AG09319 (cell line): ENCODE measurements at places on chromosomes 1 and 21.

- DNase-seq: no peak
Measured at GRCh38 chr1:118247593-118247992, 62.6 kb upstream of the SPAG17 start.

DNA sequence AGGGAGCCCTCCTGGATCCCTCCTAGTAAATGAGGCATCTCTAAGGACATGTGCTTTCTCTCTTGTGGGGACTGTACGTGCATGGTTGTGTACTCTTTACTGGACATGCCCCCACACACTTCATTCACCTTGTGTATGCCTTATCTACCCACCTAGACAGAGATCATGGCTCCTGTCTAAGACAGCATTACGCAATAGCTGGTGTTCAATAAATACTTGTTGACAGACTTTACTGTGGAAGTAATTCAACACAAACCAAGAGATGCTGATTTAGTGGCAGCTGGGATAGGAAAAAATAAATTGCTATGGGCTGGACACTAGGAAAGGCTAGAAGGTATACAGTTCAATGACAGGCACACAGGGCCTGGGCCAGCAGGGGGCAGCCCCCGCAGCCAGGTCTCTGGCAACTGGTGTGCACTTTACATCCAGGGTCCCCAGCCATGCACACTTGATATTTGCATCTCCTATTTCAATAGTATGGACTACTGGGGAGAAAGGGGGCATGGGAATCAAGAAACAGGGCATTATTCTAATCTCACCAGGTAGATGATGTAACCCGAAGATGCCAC, 24.2 kb downstream of the TRABD2B start:
- no peak for DNase-seq

DNA sequence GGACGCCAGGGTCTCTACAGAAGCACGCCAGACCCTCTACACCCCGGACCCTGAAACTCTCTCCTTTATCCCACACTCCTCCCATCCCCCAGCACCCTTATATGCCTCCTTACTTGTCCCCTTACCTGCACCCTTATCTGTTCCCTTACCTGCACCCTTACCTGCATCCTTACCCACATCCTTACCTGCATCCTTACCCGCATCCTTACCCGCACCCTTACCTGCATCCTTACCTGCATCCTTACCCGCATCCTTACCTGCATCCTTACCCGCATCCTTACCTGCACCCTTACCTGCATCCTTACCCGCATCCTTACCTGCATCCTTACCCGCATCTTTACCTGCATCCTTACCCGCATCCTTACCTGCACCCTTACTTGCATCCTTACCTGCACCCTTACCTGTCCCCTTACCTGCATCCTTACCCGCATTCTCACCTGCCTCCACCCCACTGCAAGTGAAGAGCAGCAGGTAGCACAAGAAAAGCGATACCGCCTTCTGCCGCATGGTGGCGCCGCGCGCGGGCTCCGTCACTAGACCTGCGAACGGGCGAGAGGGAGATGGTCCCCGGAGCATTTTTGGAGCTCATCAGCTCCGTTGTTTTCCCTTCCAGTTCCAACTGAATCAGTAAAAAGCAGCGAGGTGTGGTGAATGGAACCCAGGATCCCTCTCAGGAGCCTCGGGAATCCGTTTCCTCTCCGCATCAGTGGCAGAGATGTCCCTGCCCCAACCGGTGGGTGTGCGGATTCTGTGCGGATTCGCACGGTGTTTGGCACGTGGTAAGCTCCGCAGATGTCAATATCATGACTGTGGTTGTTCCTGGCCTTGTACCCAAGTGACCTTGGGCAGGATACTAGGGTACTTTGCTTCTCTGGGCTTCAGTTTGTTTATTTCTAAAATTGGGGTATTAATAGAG, 2.9 kb downstream of the IFI6 start:
- DNase-seq: no peak

GRCh38 chr1:112954017-112954650, 1.9 kb downstream of the SLC16A1 start:
- no peak for DNase-seq

DNA sequence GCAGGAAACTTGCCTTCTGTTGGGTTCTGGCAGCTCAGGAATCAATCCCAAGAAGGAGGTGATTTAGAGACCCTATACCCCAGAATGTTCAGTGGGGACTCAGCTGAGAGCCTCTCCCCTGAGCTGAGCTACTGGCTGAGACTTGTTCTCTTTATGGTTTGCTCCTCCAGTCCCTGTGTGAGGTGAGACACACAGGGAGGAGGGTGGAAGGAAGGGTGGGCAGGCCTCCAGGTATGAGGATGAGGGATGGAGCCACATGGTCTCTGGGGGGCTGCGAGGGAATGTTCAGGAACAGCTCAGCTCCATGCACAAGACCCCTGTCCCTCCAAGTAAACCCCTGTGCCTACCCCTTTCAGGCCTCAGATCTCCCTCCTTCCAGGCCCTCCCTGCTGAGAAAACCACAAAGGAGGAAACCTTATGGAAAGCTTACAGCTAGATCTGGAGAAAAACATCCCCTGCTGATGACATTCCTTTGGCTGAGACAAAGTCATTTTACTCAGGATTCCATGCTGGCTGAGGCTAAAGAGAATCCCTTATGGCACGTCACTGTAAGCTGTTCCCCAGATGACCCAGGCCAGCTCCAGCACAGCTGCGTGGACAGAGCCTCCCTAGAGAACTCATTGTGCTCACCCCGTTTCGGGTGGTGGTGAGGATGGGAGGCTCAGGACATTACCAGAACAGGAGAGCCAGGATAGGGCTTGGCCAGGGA, 91.5 kb upstream of the IPO9 start:
- DNase-seq: no peak

DNA sequence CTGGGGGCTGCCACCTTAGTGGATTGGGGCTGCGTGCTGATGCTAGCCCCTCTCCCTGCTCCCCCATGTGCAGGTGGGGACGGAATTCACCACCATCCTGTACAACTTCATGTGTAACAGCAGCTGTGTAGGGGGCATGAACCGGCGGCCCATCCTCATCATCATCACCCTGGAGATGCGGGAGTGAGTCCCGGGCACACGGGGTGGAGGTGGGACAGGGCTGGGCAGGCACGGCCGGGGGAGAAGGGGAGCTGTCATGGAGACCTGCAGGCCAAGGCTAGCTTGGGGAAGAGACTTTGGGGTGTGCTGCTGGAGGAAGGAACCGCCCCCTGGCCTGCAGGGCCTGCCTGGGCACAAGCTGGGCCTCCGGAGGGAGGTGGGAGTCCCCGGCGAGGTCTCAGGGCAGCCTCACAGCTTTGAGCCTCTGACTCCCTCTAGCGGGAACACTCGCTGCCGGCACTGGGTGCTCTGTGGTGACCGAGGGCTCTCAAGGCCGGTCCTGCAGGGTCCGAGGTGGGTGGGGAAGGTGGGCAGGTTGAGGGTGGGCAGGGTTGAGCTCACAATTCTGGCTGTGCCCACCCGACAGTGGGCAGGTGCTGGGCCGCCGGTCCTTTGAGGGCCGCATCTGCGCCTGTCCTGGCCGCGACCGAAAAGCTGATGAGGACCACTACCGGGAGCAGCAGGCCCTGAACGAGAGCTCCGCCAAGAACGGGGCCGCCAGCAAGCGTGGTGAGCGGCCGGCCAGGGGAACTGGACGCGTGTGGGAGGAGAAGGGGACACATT, 25.0 kb upstream of the CCDC27 start:
- no peak for DNase-seq

DNA sequence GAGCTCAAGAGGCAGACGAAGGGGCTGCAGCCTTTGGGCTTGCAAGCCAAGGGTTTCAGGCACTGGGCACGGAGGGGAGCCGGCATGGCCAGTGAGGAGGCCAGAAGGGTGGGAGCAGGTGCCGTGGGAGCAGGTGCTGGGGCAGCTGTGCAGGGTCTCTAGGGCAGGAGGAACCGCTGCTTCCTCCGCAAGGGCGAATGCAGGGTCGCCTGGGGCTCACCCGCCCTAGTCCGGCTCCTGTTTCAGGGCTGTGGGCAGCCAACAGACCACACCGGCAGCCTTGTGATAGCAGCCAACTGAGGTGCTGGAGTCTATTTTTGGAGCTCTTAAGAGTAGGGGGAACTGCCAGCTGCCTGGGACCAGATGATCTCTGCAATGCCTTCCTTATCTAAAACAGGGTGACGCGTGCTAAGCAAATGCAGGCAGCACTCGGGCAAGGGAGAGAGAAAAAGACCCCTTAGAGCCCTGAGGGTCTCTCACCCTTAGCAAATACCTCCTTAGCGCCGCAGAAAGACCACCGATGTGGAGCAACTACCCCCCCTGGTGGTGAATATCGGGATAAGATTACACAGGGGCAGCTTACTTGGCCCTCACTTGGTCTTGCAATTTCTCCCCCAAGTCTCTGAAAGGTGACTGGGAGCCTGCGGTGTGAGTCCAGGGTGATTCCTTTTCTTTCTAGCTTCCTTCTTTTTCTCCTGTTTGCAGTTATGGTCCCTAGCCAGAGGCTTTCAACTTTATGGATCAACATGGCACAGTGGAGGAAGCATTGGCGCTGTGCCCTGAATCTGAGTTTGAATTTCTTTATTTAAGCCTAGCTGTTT, 20.7 kb upstream of the MAPKAPK2 start:
- peak; percentile 25 for DNase-seq

DNA sequence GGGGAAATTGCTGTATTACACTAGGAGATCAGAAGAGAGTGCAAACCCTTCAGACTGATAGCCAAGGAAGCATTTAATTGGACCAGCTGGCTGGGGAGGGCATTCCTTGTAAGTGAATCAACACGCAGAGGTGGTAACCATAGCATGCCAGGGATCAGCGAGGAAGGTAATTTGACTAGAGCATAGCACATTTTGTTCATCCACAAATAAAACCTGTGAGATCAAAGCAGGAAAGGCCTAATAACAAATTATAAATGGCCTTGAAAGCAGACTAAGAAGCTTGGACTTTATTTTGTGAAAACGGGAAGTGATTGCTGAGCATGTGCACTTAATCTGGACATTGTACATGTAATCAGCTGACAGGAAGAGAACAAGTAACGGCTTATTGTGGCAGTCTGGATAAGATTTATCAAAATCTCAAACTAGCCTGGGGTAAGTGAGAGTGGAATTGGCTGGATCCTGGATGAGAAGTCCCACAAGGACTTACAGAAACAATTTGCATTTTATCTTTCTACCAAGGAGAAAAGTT, 11.7 kb upstream of the CD55 start:
- DNase-seq: no peak

GRCh38 chr21:31730712-31731055, 1.2 kb downstream of the SCAF4 start:
- no peak for DNase-seq

GRCh38 chr21:36803816-36804439, 105.0 kb downstream of the SIM2 start:
- no peak for DNase-seq

GRCh38 chr1:108601708-108602410, 42.0 kb downstream of the EEIG2 start:
- no peak for DNase-seq

DNA sequence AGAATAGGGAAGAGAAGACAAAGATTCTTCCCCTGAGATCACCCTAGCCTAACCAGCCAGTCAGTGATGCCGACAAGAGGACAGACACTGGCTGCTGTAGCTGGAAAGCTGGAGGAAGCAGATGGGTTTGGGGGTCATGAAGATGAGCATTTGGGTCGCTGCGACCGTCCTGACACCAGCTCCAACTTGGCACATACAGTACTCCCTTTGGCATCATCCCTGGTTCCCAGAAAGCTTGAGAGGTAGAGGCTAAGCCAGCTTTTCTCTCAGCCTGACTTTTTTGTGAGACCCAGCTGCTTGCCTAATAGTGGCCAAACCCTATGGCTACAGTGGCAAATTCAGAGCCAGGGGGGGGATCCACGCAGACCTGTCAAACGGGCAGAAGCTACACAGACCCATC, 43.0 kb upstream of the IKBKE start:
- DNase-seq: no peak

DNA sequence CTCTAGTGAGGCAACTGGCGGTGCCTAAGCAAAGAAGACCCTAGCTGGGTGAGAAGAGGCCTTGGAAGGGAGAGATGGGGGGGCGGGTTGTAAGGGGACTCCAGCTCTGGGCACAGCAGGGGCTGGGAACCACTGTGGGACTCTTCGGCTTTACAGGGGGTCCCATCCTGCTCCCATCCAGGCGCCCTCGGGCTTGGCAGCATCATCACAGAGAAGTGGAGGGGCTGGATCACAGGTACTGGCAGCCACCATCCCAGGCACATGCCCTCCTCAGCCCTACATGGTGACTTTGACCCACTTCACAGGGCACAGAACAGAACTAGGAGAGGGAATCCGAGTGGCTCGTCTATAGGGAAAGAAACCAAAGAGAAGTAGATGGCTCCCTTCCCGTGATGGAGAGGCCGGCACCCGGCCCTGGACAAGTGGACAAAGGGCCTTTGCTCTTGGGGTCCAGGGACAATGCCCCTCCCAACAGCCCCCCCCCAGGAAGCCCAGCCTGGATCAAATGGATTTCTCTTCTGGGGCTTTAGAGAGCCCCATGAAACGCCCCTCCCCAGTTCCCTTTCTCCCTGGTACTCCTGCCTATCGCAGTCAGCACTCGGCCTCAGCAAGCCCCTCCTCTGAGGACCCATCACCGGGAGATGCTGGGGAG, 54.0 kb upstream of the ECE1 start:
- DNase-seq: no peak

- DNase-seq: peak; percentile 32
Measured at GRCh38 chr1:209569455-209570207, 13.9 kb upstream of the CAMK1G start.

DNA sequence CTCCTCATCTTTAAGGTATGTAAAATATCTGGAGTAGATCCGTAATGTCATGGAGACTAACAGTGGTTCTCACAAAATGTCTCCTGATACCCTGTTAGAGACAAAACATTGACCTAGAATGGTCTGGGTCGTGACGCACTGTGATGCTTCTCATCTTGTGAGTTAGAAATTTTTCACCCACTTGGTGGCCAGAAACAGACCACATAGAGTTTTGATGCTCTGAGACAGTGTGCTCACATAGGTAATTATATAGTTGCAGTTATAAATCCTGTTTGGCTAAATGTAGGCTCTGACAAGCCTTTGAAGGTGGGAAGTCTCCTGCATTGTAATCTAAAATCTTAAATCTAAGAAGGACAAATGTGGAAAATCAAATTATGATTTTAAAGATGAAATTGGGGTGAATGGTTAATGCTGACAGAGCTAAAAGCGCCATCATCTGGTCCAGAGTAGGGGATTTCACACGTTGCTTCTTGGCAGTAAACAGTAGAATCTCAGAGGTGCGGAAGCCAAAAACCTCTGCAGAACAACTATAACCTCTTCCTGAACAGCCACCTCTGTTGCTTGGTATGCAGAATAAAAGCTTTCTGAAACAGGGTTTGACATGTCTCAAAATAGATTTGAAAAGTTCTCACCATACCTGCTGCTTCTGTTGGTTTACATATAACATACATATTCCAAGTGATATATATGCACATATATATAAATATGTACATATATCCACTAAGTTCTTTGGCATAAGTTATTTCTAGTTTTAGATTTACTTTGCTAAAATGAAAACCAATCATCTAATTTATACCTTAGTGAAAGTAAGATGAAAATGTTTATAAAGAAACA, 17.1 kb downstream of the RPAP2 start:
- no peak for DNase-seq

GRCh38 chr1:47951026-47951425, 46.2 kb downstream of the TRABD2B start:
- DNase-seq: no peak

- DNase-seq: no peak
Measured at GRCh38 chr1:236484310-236484971, 39.3 kb upstream of the LGALS8 start.
